Activated CD4-positive, alpha-beta T cell treated with anti-CD3 and anti-CD28 coated beads for 48 hours (primary cell): ENCODE measurements at places on chromosomes 2 and 18.

DNA sequence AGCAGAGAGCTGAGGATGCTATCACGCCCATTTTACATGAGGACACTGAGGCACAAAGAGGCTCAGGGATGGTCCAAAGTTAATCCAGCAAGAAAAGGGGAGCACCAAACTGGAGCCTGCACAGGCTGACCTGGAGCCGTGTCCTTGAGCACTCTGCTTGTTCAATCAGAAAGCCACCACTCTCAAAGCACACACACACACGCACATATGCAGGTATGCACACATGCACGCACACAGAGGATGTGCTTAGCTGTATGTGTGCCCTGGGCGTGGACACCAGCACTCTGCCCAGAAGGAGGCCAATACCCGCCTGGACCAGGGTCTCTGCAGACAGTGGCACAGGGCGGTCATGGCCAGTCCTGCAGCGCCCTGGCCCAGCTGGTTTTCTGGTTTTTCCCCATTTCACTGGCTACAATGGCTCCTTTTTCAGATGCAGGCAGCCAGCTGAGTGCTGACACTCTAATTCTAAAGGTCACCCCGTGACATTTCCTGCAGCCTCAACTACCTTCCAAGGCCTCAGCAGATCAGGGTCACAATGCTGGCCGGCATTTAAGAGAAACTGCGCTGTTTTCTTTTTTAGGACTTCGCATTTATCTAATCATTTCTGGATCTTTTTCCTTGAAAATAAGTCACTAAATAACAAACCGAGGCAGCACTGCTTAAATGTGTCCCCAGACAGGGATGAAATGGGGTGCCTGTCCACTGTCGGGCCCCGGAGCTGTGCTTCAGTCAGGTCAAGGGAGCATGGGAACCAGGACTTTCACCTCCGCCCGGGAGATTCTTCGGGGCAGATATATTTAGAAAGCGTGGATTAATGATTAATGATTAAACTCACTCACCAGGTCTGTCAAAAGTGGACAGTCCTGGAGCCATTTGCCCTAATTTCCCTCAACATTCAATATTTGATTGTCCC, 104.5 kb downstream of the HDAC4 start:
- no peak for DNase-seq

DNA sequence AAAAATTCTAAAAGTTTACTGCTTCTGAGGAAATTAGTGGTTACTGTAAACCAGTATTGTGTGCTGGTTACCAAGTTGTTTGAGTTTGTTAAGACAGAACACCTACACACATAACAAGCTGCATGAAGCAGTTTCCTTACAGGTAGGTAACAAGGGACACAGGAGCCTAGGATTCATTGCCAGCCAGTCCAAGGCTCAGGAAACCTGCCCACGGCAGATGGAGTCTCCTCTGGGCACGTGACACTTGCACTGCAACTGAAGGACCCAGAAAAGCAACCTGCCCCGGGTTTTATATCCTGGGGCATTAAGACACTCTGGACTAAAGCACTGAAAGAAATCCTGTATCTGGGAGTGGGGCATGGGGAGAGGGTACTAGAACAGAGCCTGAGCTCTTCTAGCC, 639.3 kb downstream of the ADCYAP1 start:
- no peak for DNase-seq

DNA sequence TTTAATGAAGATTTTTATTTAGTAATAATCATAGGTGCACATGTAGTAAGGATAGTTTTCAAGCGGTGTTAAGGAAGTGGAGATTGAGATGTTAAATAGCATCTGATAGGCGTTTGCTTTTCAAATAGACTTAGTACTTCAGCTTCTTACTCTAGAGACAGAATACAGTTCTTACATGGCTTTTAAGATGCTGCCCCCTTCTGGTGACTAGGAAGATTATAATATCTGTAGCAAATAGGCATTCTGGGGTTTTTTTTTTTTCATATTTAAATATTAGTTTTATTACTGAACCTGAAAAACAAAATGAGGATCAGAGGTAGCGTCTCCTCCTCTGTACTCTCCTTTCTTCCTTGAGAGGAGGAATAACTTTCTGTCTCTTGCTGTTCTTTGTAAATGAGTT, 100.2 kb downstream of the AGAP1 start:
- DNase-seq = no peak

DNA sequence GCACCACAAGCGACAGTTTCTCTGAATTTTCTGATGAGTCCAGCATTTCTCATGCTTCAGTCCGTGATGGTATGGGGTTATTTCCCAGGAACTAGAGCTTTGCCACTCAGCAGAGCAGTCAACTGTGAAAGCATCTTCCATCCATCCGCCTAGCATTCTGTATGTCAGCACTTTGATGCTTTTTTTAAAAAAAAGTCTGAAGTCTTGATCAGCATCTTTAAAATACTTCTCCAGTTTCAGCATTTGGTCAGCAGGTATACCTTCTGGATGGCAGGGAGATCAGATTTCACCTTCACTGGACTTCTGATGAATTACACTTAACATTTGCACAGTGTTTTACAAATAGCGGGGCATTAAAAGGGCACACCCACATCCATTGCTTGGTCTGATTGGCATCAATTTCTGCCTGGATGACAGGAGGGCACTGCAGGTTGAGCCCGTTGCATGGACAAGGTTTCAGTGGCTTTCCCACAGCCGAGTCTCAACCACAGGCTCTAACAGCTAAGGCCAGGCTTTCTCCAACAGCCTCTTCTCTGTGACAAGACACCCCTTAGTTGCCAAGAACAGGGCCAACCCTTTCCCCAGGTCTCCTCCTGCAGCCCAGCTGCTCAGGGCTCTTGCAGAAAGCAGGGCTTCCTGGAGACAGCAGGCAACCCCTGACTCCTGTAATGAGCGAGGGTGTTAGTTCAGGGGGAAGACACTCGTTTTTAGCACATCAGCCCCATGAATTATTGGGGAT, 54.0 kb downstream of the EMILIN2 start:
- DNase-seq = no peak

GRCh38 chr2:105081006-105081601, 43.2 kb downstream of the MRPS9 start:
- DNase-seq = no peak

DNA sequence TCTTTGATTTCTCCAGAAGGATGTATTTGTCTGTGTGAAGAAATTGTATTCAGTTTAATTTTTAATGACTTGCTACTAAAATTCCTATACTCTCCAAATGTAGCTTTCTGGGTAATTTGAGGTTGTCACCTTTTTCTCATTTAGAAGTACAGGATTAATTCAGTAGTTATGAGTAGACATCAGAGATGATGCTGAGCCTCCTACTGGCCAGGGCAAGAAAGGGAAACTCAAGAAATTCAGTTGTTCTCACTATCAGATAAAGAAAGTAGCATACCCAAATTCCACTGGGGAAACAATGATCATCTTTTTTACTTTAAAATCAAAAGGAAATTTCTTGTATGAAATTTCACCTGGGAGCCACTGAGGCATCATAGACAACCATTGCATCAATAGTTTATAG, 199.4 kb downstream of the SATB2 start:
- DNase-seq = no peak

DNA sequence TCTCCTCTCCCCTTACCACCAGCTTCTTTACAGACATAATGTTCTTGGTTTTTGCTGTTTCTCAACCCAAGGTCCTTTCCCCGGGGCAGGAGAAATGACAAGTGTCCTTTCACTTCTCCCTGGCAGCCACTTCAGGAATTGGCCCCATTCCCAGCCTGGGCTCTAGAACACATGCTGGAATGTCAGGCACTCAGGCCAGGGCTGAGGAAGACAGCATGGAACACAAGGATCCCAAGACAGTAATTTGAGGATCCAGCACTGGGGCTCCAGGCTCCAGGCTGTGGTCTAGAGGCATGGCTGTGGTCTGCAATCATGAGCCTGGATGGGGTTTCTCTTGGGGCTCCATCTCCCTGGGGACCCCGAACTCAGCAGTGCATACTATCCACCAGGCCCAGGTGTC, 201.4 kb downstream of the CELF4 start:
- no peak for DNase-seq

- no peak for DNase-seq
These were observed 209.2 kb upstream of the STON1 start for GRCh38 chr2:48320742-48321141.
